ENCODE measurements at places on chromosomes 2 and 18.

DNA sequence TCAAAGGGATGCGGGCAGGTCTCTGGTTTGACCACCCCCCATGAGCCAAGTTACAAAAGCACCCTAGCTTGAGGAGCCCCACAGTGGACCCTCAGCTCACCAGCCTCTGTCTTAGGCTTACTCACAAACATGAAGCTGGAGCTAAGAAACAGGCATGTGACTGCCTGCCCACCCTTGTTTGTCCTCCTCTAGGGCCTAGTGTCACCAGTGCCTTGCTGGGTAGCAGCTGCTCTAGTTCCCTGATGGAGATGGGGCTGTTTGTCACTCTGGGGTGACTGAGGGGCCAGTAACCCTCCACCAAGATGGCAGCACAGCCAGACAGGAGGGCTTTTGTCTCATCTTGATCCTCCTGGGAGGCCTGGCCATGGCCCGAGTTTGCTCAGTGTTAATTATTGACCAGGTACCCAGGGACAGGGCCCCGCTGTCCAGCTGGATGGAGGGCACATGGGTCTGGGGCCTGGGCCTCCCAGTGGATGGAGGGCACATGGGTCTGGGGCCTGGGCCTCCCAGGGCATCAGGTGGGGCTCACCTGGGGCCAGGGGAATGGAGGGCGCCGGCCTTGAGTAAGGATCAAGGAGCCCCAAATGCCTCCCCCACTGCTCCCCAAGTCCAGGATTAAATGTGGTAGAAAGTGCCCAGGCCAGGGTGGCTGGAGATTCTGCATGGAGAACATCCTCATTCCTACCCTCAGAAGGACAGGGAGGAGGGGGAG, 185.9 kb upstream of the HAAO start:
- no peak for DNase-seq

- no peak for DNase-seq
Observed at GRCh38 chr18:62999392-62999791, 284.1 kb downstream of the PHLPP1 start.

DNA sequence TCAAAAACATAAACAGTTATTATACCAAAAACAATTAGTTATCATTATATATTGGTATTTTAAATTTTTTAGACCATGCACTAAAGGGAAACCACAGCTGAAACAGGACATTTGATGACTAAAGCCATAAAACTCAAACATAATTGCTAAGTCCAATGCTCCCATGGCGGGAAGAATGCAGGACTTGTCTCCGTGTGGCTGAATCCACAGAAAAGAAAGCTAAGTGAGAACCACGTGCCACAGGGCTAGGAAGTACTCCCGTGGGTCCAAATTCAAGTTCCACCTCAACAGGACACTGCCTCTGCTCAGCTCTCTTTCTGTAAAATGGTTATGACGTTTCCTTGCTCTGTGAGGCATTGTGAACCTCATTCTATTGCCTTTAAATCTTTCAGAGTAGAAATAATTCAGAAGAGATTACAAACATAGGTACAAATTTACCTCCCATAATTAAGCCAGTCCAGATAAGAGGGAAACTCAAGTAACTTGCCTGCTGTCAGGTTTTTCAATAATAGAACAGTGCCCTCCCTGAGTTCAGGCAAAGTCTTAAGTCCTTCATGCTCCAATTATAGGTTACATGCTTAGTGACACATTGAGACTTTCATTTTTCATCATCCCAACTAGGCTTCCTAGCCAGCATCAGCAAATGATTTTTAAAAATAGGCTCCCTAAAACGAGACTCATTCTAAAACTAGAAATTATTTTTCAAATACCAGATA, 36.7 kb downstream of the FTCDNL1 start:
- DNase-seq: no peak

- peak; percentile 73 for DNase-seq
Observed at GRCh38 chr2:20097889-20098714, 46.7 kb upstream of the LAPTM4A start.

DNA sequence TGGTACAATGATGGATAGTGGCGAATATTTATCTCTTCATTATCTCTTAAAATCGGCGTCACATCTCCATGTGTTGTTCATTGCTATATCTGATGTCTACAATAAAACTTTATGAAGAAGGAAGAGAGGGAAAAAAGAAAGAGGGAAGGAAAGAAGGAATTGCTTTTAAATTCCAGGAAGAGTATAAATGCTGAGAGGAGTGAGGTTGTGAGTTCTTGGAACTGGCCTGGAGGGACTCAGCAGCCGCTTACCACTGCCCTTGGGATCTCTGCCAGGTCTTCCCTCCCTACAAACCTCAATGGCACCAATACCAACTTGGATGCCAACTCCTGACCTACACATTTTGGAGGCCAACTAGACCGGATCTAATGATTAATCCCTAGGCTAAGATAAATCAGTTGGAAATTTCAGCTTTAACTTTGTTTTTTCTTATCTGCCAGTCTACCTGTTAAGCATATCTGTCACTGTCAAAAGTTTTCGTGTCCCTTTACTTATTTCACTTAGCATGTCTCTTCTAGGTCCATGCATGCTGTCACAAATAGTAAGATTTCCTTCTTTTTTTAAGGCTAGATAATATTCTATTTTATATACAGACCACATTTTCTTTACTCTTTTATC, 9.8 kb downstream of the SCN9A start:
- DNase-seq: no peak

DNA sequence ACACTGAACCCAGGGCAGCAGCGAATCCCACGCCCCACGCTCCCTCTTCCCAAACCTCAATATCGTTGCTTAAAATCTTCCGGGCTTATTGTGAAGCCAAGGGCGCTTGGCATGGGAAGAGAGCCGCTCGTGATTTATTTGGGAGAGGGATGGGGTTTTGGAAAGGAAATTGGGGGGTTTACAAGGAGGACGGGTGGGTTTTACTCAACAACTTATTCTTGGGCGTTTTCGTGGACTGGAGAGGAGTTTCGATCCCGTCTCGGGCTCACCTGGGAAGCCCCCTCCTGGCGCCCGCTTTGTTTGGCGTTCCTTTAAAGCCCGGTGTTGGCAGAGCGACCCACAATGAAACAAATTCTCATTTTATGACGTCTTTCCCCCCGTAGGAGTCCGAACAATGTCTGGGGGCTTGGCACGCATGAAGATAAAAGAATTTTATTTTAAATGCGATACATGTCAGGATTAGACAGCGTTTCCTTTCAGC, 135.3 kb downstream of the INSIG2 start:
- no peak for DNase-seq

DNA sequence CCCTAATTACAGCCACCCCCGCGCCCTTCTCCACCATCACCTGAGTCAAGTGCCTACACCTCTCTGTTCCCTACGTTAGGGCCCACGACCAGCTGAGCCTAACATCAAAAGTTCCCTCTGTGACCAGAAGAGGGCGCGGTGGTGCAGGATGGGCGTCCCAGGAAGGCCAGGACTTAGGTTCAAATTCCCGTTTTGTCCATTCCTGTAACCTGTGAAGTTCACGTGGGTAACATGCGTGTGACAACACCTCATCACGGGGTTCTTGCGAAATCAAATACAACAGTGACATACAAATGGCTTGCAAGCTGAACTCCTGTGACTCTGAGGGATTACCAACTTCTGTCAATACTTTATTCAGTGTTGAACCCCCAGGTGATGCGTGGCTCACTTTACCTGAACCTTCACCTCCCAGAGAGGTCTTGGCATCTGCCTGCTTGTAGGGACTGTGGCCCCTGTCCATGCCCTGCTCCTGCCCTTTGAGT, 207.9 kb downstream of the ARL4C start:
- DNase-seq: no peak
